ENCODE measurements at places on chromosomes 1 and 21. TPM values are rescaled to one million over a fixed set of nuclear protein-coding genes. Genes with fewer than 3 reads are reported as not detected.

The VSIG8 gene
- total RNA-seq, result not detected

The RGS8 gene
- not detected for total RNA-seq

The C1orf210 gene
- total RNA-seq, result not detected

The TTC22 gene
- total RNA-seq, result not detected

The PADI2 gene
- 1.1 TPM for total RNA-seq
